Astrocyte of the hippocampus (primary cell): ENCODE measurements at places on chromosomes 5 and 9.

DNA sequence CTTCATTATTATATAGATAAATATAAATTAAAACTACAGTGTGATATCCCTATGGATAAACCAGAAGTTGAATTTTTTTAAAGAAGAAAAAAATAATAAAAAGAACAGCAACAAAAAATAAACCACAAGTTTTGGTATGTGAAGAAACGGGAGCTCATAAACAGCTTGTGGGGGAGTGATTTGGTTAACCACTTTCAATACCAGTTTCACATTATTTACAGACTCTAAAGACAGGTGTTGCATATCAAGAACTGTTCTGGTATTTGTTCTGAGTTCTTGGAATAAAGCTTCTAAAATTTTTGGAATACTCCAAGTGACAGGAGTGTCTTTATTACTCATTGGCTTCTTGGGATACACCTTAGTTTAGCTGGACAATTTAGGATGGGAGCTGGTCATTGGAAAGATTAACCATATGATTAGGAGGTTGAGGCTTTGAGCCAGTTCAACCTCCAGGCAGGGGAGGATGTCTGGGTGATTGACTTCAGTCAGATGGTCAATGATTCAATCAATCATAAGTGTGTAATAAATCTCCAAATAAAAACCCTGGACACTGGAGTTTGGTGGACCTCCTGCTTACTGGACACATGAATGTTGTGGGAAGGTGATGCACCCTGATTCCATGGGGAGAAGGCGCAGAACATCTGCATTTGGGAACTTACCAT is 2223.1 kb upstream of the C9orf72 start:
- DNase-seq = no peak

GRCh38 chr9:15192856-15193255 is 114.2 kb downstream of the TTC39B start:
- DNase-seq = no peak

GRCh38 chr5:148953711-148954110 is 109.2 kb downstream of the SH3TC2 start:
- DNase-seq = no peak

DNA sequence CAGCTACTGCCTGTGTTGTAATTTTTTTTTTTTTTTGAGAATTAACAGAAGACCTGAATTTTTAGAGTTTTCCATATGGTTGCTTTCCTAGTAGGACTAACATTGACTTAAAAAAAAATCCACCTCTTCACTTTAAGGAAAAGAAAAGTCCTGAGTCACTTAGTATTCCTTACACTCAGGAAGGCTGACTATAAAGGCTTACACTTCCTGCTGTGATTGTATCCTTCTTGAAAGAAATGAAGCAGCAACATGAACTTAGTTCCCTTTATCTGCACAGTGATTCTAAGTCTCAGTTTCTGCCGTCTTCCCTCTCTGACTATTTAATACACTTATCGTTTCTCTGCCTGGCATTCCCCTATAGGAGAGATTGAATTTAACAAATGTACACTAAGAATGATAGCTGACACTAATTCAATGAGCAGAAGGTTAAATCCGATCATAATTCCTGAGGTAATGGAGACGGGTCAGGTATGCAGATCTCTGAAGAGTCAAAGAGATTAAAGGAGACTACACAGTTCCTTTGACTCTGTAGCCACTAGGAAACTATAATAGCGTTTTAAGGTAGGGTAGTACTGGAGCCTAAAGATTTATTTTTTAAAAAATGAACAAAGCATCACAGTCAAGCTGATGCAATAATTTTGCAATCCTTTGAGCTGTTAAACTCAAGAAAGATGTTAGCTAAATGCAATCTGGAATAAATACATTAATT is 185.1 kb upstream of the ELAVL2 start:
- DNase-seq = no peak

- DNase-seq = peak; percentile 65
Observed at GRCh38 chr9:113955076-113955752, 79.1 kb downstream of the ZNF618 start.
